Aorta (tissue), 5 donors: ENCODE measurements at places on chromosomes 12 and 14.
A peak's percentile ranks its signal among the peaks of the same experiment; 100 is the strongest.

GRCh38 chr14:46769292-46769691 is 117.7 kb upstream of the RPL10L start:
- H3K4me3 ChIP-seq = no peak overlapping the region
- H3K27me3 ChIP-seq = no peaks in the 10 kb centered on the region
- no peak for DNase-seq
- no peaks in the 10 kb centered on the region for H3K4me1 ChIP-seq

GRCh38 chr12:110122929-110123328 is 1.2 kb upstream of the IFT81 start:
- H3K27me3 ChIP-seq = no peaks in the 10 kb centered on the region
- H3K4me3 ChIP-seq = no peak overlapping the region
- H3K4me1 ChIP-seq = no peaks in the 10 kb centered on the region
- no peak overlapping the region for H3K27ac ChIP-seq
- DNase-seq = no peak

- no peaks in the 10 kb centered on the region for H3K36me3 ChIP-seq
- no peaks in the 10 kb centered on the region for H3K27me3 ChIP-seq
- no peaks in the 10 kb centered on the region for H3K4me1 ChIP-seq
- no peak for DNase-seq
- H3K27ac ChIP-seq = no peak overlapping the region
- H3K4me3 ChIP-seq = no peak overlapping the region
Observed at GRCh38 chr12:26231921-26232320, 36.5 kb downstream of the SSPN start.

DNA sequence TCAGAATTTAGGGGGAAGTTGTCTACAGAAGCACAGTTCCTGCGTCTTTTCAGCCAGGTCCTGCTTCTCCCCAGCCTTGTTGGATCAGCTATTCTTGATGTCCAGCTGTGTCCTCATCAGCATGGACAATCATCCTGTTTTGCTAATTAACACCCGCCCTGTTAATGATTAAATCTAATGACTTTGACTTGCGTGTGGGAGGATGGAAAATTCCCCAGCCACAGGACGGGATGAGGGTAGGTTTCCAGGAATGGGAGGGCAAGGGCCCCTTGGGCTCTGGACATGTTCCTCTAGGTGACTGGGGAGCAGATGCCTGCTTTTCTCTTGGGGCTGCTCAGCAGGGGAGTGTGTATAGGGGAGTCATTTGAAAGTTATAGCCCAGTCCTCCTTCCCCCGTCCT is 5.3 kb upstream of the PPP1R1A start:
- H3K4me1 ChIP-seq = no peaks in the 10 kb centered on the region
- H3K27me3 ChIP-seq = no peaks in the 10 kb centered on the region
- H3K27ac ChIP-seq = no peak overlapping the region
- peak; percentile 55 for DNase-seq
- H3K36me3 ChIP-seq = no peaks in the 10 kb centered on the region
